Mammary epithelial cell (primary cell): ENCODE measurements at places on chromosomes 16 and 17.
A peak's percentile ranks its signal among the peaks of the same experiment; 100 is the strongest.

GRCh38 chr16:28208824-28209223 is 2.9 kb downstream of the XPO6 start:
- no peak for DNase-seq

DNA sequence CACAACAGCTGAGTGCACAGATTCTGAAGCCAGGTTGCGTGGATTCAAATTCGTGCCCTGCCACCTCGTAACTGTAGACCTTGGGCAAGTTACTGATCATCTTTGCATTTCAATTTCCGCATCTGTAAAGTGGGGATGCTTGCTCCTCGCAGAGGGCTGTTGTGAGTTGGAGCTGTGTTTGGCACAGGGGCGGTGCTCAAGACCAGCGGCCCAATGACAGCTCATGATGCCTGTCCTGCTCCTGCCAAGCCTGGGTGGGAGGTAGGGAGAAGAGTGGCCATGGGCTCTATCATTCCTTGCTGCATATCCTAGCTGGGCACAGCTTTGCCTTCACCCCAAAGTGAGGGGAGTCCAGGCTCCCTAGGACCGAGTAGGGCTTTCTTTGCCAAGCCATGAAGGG is 12.6 kb downstream of the NXPH3 start:
- DNase-seq, result no peak

DNA sequence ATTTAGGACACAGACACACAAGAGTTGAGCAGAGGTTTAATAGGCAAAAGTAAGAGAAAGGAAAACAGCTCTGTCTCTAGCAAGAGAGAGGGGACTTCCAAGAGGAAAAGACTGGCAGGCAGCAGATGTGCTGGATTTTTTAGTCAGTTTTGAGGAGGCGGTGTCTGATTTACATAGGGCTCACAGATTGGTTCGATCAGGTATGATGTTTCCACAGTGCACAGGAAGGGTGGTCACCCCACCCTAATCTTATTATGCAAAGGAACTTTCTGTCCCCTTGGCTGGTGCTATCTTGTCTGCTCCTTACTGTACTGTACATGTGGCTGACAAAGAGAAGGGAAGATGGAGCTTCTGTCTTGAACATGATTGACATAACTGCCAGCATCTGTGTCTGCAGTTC is 25.3 kb downstream of the BFAR start:
- DNase-seq, result peak; percentile 67

DNA sequence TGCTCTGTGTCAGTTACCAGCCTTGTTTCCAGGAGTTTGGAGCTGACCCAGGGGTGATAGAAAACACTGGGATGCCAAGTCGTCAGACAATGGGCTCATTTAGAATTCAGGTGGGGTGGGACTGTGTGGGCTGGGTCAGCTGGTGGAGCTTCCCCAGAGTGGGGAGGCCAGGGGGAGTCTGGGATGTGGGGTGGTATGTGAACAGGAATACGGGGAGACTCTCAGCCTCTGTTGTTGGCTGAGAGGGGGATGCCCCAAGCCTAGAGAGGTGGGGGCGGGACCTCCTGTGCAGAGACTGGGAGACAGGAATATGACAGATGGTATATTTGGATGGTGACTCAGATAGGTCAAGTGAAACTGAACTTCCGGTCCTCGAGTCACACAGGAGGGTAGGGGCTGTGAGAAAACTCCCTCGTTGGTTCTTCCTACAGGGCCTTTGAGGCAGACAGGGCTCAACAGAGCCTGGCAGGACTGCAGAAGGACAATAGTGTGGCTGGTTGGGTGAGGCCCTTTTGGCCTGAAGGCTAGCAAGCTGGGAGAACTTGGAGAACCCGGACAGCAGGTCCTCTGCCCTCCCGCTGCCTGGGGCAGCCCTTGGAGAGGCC is 23.7 kb downstream of the CDH1 start:
- DNase-seq, result peak; percentile 99

DNA sequence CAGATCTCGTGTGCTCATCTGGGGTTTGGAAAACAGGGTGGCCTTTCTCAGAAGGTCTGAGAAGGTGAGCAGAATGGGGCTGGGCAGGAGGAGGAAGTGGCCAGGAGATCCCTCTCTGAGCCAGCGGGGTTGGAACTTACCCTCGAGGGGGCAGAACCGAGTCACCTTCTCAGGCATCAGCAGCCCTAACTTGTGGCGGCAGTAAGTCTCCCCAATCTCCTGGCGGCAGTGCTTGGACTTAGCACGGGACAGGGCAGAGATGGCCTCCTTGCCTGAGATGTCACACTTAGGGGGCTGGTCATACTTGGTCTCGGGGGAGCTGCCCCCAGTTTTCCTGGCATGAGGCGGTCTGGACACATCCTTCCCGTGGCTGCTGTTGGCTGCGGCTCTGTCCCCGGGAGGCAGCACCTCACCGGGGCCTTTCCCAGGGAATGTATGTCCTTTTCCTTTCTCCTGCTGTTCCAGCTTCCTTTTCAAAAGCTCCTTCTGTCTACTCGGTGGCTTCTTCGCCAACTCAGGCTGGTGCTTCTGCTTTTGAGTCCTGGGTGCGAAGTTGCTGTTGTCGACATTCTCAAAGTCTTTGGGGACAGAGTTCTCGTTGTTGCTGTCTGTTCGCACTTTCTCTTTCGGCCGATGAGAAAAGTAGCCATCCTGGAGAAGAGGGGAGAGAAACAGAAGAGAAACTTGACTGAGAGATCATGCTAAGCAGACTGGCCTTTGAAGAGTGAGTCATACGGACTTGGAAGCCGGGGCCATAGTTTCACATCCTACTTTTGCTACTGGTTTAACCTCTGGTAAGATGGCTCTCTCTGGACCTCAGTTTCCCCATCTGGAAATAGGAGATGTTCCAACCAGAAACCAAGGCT is 211.7 kb downstream of the XYLT1 start:
- no peak for DNase-seq

- DNase-seq, result peak; percentile 62
Observed at GRCh38 chr17:5587438-5588032, 3.2 kb upstream of the NLRP1 start.

GRCh38 chr16:1794908-1795666 is 1.6 kb upstream of the IGFALS start:
- no peak for DNase-seq

DNA sequence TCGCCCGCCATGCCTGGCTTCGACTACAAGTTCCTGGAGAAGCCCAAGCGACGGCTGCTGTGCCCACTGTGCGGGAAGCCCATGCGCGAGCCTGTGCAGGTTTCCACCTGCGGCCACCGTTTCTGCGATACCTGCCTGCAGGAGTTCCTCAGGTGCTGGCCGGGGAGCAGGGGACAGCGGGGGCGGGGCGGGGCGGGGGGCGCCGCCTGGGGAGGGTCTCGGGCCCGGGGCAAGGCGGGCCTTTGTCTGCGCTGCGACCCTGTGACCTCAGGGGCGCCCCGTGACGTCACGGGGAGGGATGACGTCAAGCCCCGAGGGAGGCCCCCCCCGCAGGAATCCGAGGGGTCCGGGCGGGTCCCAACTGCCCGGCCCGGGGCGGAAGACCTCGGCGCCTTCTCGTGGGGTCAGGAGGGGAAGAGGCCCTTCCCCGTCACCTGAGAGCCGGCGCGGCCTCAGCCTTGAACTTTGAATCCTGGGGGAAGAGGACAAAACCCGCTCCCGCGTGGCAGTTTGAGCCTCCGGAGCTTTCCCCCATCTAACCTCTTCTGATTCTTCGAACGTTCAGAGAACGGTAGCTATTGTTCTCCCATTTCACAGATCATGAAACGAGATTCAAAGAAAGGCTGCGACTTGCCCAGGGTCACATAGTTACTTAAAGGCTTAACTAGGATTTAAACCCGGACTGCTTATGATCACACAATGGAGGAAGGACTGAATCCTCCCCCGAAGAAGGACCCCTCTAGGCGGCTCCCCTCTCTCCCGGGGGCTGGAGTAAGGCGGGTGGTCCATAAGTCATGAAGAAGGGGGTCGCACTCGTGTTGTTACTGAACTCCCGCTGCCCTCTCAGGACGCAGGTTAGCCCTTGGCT is 527 bp downstream of the TRAF4 start:
- DNase-seq, result peak; percentile 57

DNA sequence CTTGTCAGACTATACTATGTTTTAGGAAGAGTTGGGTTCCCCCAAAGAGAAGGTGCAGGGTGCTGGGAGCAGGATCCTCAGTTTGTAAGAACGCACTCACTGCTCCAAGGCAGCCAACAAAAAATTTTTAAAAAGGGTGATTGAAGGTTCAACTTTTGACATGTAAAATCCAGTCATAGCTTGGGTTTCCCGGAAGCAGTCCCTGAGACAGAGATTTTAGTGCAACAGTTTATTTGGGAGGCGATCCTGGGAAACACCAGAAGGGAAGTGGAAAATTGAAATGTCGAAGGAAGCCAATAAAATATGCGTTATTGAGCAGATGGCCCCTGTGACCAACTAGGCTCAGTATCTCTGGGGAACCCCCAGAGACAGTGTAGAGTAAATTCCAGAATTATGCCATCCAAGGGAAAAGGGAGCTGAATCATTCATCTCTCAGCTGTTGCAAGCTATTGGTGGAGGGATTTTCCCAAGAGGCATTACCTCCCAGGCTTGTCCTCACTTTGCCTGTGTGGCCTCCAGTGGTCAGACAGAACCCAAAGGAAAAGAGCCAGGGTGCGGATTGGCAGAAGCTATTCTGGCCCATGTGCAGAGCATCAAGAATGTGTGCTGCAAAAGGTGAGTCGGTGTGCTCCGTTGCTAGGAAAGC is 72.9 kb downstream of the HS3ST3B1 start:
- peak; percentile 58 for DNase-seq

DNA sequence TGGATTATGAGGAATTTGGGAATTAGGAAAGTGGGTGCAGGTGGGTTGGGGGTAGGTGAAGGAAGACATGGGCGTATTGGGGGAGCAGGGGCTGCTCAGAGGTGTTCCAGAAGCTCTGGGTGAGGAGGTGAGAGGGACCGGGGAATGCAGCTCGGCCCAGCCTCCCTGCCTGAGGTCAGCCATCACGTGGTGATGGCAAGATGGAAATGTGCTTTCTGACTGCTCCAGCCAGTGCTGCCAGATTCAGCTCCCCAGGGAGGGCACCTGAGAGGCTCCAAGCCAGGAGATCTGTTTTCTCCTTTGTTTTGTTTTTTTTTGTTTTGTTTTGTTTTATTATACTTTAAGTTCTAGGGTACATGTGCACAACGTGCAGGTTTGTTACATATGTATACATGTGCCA is 35.2 kb upstream of the STH start:
- no peak for DNase-seq

GRCh38 chr16:23320693-23321092 is 18.6 kb downstream of the SCNN1B start:
- DNase-seq, result no peak

DNA sequence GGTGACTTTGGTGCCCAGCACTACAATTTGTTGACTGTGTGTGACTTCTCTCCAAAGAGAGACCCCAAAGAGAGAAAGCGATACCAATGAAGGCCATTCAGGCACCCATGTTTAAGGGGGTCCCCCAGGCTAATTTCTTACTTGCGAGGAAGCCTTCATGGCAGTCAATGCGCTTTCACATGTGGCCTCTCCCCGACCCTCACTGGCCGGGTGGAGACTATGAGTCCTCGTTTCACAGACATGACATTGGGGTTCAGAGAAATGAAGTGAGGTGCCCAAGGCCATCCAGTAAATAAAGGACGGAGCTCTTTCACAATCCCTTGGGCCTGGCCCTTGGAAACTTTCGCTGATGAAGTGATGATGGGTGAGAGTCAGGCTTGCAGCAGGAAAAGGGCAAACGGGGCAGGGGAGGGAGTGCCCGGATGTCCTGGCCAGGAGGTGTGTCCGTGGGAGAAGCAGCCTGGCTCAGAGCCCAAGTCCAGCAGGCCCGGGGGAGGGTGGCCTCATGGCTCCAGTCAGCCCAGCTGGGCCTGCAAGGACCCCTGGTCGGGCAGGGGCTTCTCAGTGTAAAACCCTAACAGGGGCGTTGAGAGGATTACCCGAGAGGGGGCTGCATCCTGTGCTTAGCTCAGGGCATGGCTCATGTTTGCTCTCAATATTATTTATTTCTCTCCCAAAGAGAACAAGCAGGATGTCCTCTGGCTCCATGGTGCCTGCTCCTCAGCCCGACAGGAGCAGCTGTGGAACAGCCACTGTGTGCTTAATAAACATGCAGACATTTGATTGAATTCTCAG is 14.7 kb downstream of the TBX2 start:
- no peak for DNase-seq

DNA sequence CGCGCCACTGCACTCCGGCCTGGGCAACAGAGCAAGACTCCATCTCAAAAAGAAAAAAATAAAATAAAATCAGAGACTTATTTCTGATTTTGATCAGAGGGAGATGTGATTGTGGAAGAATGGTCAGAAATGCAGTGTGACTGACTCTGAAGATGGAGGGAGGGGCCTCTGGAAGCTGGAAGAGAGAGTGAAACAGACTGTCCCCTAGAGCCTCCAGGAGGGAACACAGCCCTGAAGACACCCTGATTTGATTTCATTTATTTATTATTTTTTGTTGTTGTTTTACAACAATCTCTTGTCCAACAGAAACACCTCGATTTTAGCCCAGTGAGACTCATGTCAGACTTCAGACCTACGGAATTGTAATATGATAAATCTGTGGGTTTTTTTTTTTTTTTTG is 26.1 kb downstream of the BCL7C start:
- no peak for DNase-seq

DNA sequence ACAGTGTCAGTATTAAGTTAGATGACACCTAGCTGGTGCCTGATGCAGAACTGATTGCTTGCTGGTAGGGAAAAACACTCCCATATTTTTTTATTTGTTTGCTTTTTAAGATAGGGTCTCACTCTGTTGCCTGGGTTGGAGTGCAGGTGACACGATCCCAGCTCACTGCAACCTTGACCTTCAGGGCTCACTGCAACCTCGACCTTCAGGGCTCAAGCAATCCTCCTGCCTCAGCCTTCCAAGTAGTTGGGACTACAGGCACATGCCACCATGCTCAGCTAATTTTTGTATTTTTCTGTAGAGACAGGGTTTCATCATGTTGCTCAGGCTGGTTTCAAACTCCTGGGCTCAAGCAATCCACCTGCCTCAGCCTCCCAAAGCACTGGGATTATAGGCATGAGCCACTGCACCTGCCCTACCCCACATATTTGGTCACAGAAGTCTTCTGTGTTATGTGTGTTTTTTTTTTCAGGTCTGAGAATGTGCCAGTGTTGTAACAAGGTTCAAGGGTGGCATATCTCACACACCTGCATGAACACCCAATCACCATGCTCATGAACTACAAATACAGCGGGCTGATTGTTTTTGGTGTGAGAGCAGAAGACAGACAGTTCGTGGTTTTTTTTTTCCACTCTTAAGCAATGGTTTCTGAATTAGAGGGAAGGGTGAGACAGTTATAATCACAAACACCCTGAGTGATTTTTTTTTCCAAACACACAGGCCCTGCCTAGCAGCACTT is 22.8 kb downstream of the SPAG9 start:
- DNase-seq, result peak; percentile 24

DNA sequence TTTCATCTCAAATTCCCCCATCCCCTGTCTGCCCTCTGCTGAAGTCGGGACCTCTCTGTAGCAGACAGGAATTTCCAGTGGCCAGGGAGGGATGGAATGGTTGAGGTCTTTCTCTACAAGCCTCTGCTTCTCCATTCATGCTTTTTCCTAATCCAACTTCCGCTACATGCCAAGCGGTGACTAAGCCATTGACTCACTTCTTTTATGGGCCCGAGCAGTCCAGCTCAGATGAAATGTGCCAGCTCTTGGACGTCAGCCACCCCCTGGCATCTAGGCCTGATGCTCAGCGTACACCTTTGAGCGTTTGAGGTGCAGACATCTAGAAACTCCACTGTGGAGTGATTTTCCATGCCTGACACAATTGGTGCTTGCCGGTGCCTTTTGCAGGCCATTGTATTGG is 40.7 kb upstream of the GPR139 start:
- DNase-seq, result peak; percentile 65

- no peak for DNase-seq
Observed at GRCh38 chr17:19311016-19311415, 51.5 kb downstream of the B9D1 start.
